ENCODE measurements at places on chromosomes 13 and 19.

- DNase-seq: no peak
Measured at GRCh38 chr13:23463661-23464060, 30.2 kb upstream of the SACS start.

- no peak for DNase-seq
Measured at GRCh38 chr13:95833126-95833525, 156.2 kb downstream of the DNAJC3 start.

- no peak for DNase-seq
Measured at GRCh38 chr13:45522571-45522970, 57.8 kb downstream of the COG3 start.

- no peak for DNase-seq
Measured at GRCh38 chr13:50126993-50127725, 111.9 kb downstream of the KCNRG start.

DNA sequence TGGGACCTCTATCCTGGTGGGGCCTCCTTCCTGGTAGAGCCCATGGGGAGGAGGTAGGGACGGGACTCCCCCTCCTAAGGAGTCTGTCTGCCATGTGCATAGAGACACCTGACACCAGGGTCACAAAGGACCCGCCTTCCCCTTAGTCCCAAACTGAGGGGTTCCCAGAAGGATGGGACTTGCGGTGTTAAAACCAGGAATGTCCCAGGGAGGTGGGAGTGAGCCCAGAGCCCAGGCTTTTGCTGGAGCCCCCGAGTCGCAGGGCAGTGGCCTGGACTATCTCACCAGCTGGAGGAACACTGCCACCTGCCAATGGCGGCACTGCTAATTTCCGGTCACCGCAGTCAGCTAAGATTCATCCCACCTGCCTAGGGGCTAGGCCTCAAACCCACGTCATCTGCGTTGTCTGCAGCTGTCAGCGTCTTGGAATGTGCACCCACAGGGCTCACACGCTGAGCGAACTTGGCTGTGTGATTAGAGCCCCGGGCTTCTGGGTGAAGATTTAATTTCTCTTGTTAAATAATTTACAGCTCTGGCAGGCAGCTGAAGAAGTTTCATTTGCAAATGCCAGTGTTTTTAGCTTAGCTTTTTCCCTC, 31.9 kb upstream of the ATP11A start:
- DNase-seq: no peak

DNA sequence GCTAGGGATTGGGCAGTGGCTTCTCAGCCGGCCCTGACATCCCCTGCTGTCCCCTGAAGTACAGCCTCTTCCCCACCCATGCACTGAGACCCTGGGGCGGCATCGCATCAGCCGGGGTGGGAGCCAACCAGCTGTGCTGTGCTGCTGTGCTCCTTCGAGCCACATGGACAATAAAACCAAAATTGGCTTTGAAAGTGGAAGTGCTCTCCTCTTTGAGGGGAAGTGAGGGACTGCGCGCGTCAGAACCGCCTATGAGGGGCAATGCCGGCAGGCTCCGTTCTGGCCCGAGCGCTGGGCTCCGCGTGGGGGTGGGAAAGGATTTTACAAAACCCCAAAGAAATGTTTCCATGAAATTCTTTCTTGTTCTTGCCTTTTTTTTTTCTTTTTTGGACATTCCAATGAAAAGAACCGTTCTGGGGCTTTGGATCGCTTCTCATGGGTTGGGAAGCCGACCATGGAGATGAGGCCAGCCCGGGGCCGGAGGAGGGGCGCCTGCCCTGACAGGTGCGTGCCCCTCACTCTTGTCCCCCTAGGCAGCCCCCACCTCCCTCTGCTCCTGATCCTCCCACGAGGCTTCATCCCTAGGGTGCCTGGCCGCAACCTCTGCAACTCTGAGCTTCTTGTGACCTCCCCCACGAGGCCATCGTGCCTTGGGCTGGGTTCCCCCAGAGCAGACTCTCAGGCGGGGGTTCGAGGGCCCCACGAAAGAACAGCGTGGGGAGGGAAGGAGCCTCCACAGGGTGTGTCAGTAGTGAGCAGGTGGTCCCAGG, 22.6 kb downstream of the KLHL26 start:
- DNase-seq: no peak

DNA sequence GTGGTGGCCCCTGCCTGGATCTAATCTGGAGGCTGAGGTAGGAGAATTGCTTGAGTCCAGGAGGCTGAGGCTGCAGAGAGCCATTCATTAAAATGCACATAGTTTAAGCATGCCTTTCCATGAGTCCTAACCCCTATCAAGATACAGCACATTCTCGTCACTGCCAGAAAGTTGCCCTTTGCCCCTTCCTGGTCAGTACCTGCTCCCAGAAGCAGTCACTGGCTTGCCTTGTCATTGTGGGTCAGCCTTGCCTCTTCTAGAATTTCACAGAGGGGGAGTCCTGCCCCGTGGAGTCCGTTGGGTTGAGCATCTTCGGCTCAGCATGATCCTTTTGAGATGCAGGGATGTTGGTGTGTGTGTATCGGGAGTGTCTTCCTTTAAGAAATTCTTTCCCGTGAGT, 10.8 kb downstream of the BICRA start:
- no peak for DNase-seq

DNA sequence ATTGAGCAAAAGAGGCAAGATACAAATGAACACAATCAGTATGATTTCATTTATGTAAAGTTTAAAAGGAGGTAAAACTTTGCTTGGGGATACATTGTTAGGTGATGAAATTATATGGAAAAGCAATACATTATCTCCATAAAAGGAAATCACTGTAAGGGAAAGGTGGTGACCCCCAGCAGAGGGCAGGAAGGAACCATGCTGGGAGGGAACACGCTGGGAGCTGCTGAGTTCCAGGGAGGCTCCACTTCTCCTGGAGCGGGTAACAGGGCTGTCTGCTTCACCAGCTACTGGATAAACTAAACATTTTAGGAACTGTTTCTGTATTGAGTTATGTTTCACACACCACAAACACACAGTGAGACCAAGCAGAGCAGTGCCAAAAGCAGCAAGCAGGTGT, 91.2 kb downstream of the KATNAL1 start:
- no peak for DNase-seq

DNA sequence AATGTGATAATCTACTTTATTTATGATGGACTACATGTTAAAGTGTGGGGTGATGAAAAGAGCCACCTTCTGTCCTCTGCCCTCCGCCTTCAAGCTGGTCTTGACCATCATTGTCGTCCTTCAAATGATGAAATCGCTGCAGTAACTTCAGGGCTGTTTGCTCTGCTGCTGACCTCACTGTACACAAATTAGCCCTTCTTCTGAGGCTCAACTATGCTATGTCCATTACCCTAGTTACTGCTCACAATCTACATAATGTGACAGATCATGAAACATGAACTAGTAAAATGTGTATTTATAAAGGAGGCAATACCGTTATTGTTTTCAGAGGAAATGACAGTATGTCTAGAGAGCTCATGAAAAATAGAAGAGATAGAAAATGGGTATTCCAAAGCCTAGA, 145.9 kb downstream of the RFC3 start:
- DNase-seq: no peak

DNA sequence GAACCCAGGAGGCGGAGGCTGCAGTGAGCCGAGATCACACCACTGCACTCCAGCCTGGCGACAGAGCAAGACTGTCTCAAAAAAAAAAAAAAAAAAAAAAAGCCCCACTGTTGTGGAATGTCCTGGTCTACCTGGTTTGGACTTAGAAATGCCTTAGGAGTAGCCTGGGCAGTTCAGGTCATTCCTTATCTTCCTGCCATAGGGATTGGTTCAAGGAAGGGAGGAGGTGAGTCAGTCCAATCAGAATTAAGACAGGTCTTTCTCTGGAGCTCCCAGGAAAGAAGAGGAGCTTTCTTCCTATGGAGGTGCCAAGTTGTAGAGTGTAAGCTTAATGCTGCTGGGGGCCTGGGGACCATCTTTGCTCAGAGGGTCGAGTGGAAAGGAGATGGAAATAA, 44.8 kb downstream of the SIPA1L3 start:
- DNase-seq: no peak

DNA sequence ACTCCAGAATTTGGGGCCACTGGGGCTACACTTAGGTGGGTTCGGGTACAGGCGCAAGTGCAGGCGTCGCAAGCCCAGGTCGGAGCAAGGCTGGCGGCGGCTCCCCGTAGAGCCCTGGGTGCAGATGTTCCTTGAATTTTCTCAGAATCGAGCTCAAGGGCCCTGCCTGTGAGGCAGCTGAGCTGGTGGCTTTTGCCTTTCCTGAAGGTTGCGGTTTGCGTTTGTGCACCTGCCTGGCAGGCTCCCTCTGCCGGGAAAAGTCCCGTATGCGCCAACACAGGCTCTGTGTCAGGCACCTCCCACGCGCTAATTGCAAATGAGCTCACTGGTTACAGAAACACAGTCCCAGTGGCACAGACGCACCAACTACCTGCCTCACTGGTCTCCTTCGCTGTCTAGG, 5.9 kb downstream of the DOHH start:
- DNase-seq: no peak

- DNase-seq: peak; percentile 58
Measured at GRCh38 chr19:10315335-10316214, at the start of gene FDX2. TSS of gene FDX2 (minus strand) at chr19:10316015. CDS start at chr19:10315996, 19 bp downstream.

- no peak for DNase-seq
Measured at GRCh38 chr19:4861147-4861546, 6.3 kb downstream of the PLIN3 start.

GRCh38 chr13:18936104-18936503, 245.5 kb downstream of the TUBA3C start:
- no peak for DNase-seq

DNA sequence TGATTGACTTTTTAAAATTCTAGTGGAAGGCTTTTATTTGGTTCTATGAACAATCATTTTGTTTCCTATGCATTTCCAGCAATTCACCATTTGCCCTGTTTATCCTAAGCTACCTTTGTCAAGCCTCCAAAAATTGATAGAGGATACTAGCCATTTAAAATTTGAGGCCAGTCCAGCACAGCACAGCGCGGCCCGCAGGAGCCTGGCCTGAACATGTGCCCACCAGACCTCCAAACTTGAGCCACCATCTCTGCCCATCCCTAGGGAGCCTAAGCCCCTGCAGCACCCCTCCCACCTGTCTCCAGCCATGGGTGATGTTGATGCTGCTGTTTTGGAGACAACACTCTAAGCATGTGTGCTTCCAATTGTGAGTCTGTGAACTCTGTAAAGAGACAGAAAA, 57.5 kb downstream of the SPRYD7 start:
- DNase-seq: no peak
